G401 (cell line): ENCODE measurements at places on chromosomes 1 and 21. TPM values are rescaled to one million over a fixed set of nuclear protein-coding genes. Genes with fewer than 3 reads are reported as not detected.
A peak's percentile ranks its signal among the peaks of the same experiment; 100 is the strongest.

FAM43B gene
- total RNA-seq = 0.31 and 1.4 TPM in 2 replicates

PPIAL4G gene
- total RNA-seq = not detected in 2 replicates

- DNase-seq = peak; percentile 71
Measured at GRCh38 chr1:111754984-111755330, 744 bp upstream of the DDX20 start.

DNA sequence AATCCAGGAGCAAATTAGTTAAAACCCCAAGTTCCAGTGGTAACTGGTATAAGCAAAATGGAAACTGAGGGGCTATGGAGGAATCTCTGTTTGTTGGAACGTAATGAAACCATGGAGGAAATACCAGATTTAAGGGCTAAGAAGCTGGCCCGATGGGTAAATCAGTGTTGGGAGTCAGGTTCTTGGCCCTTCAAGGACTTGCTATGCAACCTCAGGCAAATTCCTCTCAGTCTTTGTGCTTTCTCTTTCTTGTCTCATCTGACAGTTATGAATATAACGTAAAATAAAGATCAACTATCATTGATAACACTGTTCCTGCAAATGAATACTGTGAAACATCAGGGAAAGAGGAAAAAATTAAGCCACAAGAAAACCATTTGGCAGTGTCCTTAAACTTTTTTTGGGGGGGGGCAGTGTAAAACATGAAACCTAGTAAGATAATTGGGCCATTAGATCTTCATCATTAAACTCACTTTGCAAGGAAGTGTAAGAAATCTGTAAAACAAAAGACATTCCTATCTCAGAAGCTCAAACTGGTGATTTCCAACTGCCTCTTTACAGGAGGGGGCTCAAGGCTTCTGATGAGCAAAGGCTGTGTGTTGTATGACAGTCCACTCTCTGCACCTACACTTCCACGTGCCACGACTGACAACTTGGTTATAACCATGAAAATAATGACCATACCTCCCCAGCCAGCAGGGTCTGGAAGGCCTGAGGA is 47.6 kb downstream of the LHX4 start:
- DNase-seq = no peak

DNA sequence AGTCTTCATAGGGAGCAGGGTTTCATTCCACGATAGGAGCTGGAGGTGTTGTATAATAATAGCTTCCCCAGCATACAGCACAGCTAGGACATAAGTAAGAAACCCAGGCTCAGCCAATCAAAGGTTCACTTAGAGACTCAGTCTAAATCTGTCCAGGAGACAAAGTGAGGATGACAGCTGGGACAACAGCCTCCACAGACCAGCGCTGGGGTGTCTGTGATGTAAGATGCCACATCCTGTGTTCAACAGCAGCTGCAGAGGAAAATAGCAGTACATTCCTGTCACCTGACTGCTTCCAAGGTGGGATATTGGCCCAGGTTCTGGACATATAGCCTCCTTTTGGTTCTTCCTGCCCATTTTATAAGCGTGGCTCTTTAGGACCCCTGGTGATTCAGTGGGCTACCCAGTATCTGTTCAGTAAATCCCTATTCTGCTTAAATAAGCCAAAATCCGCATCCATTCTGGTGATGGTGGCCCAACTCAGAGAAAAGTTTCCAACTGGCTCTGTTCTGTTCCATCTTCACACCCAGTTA is 176.8 kb upstream of the SYT6 start:
- no peak for DNase-seq
